Stimulated activated CD4-positive, alpha-beta T cell treated with anti-CD3 and anti-CD28 coated beads, TNF-alpha, amount 100 ng/mL, for 1 hour (primary cell): ENCODE measurements at places on chromosomes 6 and 20.
A peak's percentile ranks its signal among the peaks of the same experiment; 100 is the strongest.

GRCh38 chr6:47238456-47238995 lies 71.2 kb downstream of the TNFRSF21 start:
- no peak for DNase-seq

- no peak for DNase-seq
Observed at GRCh38 chr6:30067460-30068139, 602 bp downstream of the PPP1R11 start.

GRCh38 chr6:146355521-146356100 lies 188.0 kb upstream of the RAB32 start:
- DNase-seq, result no peak

GRCh38 chr20:63093966-63094766 lies 87.4 kb upstream of the BHLHE23 start:
- DNase-seq, result no peak

- no peak for DNase-seq
Observed at GRCh38 chr6:4942673-4943009, 61.2 kb downstream of the RPP40 start.

GRCh38 chr6:134379599-134379998 lies 61.7 kb upstream of the SGK1 start:
- DNase-seq, result no peak

- DNase-seq, result no peak
Observed at GRCh38 chr6:130222775-130223174, at the start of gene SAMD3. Gene SAMD3, minus strand, starts transcription at chr6:130222951. Its CDS starts 7,678 bp downstream, at chr6:130215273.

DNA sequence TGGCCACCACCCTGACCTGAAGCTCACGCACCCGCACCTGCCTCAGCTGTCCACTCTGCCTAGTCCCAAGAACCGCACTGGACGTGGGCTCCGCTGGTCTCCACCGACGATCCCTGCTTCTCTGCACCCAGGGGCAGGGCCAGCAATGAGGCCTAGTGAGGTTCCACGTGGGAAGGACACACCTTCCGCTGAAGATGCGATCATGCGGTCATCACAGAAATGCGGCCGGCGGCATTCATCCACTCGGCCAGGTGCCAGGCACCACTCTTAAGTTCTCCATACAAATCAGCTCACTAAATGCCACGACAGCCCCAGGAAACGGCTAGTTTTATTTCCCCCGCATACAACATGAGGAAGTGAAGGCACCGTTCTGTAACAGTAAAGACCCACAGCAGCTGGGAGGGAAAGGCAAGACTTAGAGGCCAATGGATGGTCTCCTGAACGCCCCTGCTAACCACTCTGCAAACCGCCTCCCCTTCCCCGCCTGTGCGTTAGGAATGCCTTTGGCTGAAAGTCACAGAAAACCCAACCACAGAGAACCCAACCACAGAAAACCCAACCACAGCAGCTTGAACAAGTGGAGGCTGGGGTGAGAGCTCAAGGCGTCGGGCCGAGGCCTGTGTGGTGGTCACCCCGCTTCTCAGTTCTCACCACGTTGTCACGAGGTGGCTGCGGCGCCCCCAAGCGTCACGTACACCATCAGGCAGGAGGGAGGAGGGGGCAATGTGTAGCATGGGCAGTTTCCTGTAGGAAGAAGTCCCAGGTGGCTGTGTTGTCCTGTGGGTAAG lies 204.4 kb downstream of the TAF4 start:
- no peak for DNase-seq

- DNase-seq, result peak; percentile 41
Observed at GRCh38 chr6:36682328-36683144, 4.0 kb downstream of the CDKN1A start.

DNA sequence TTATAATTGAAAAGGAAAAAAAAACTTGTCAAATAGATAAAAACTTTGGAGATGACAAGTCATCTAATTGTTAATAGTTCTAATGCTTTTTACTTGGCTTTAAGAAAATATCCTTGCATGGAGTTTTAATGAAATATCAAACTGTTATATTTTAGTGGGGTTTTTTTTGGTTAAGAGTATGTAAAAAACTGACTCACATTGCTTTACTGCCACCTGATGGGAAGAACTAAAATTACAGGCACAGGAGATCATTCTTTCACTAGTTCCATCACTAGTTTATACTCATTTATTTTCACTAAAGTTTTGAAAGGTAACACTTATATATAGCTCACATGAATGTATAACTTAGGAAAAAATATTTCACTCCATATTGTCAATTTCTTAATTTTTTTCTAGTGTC lies 309.1 kb downstream of the LMBRD1 start:
- no peak for DNase-seq

DNA sequence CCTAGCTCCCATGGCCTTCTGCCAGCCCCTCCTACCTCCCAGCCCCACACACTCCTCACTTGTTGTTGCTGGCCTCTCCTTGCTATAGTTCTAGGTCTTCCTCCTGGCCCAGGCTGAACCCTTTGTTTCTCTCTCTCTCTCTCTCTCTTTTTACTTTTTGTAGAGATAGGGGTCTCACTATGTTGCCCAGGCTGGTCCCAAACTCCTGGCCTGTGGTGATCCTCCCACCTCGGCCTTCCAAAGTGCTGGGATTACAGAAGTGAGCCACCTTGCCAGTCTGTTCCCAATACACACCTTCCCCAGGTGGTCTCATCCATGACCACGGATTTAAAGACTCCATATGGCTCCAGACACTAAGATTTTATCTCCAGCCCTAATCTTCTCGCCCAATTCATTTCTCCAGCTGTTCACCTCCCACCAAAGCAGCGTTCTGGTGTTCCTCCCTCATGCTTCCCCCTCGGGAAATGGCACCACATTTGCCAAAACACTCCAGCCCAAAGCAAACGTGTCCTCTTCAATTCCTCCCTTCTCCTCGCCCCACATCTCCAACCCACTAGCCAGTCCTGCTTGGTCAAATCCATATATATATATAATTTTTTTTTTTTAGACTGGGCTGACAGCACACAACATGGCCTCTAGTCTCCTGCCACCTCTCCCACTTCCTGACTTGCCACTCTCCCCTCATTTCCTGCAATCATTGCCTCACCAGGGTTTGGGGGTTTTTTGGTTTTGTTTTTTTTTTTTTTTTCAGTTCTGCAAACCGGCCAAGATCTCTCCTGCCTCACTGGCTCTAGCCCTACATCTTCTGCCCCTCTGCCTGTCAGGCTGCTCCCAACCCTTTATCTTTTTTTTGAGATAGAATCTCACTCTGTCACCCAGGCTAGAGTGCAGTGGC lies 104.4 kb downstream of the NCR2 start:
- DNase-seq, result no peak

DNA sequence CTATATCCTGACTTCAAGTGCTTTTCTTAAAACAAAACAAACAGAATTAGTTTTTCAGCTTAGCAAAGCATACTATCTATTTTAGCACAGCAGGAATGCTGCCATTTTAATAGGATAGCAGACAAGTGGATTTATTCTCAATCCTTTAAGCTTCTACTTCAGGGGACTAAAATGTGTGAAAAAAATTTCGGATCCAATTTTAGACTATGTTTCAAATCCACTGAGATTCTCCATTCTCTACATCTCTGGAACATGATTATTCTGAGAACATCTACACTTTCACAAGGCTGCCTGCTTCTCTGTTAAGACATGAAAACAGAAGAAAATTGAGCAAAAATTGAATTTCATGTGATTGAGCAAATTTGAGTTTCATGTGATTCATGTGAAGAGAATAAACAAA lies 1321.3 kb downstream of the HACE1 start:
- DNase-seq, result no peak

GRCh38 chr6:113739041-113739655 lies 118.0 kb upstream of the MARCKS start:
- no peak for DNase-seq

DNA sequence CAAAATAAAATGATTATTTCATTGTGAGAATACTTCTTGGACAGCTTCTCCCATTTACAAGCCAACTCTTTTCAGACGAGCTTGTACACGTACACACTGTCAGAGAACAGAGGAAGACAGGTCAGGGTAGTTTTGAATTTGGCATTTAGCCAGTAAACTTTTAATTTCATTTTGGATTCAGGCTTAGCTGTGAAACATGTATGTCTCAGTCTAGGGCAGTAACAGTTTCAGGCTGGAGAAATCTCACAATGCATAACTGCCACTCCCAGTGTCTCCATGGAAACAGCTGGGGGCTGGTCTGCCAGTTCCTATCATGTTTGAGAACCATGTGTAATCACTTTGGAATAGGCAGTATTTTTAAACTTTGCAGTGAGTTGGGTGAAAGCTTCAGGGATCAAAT lies 22.0 kb upstream of the QKI start:
- DNase-seq, result no peak

DNA sequence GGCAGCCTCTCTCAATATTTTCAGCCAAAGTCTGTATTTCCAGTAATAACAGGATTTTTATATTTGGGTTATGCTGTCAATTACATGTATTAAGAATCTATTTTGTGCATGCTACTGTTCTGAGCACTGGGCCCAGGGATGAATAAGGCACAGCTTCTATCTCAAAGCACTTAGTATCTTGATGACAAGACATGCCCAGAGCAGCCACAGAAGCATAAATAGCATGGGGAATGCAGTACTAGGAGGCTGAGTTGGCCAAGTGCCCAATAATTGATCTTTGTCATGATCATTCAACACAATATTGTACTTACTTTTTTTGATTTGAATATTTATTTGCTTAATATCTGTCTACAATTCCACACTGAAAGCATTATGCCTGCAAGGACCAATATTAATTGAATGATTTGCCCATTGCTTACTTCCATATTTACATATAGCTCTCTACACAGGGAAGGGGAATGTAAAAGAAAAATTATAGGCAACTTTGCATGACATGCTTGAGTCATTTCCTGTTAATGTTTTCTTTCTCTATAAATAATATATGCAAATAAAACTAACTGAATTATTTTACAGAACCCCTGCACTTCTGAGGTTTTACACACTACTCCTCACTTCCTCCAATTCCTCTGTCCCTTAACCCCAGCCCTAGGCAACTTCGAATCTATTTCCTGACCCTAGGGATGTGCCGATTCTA lies 298.9 kb upstream of the BMP2 start:
- DNase-seq, result no peak

DNA sequence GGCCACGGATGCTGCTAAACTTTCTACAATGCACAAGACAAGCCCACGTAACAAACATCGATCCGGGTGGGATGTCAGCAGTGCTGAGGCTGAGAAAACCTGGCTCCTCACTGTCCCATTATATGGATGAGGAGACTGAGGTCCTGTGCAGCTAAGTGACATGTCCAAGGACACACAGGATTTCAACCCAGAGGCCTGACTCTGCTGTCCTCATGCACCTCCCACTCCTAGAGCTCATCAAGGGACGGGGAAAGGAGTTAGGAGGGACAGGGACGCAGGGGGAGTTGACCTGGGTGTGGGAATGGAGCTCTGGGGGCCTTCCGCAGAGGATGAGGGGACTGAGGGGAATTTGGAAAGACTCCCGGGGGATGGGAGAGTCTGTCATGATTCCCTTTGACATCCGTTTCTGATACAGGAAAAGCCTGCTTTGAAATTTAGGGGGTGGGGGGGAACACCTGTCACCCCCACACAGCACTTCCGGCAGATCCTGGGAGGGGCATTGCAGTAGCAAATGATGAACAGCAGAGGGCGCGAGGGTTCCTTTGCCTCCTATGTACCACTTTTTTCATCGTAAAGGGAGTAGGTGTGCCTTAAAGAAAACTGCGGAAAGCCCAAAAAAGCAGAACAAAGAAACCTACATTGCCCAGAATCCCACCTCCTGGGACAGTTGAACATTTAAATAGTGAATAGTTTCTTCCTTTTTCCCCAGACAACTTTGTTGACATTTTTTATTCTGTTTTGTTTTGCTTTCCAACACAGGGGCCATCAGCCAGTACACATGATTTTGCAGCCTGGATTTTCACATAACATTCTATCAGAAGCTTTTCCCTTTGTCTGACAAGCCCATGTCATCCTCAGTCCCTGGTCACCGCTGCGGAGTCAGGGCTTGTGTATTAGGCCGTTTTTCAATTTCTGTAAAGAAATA lies 48.6 kb downstream of the SLC2A10 start:
- DNase-seq, result peak; percentile 22

DNA sequence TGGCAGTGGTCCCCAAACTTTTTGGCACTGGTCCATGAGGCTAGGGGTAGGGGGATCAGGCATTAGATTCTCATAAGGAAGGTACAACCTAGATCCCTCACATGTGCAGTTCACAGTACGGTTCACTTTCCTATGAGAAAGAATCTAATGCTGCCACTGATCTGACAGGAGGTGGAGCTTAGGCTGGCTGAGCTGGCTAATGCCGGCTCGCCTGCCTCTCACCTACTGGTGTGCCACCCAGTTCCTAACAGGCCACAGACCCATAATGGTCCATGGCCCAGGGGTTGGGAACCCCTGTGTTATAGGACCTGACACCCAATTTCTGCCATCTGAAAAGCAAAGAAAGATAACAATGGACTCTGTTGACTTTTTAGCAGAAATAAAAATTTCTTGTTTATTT lies 199.6 kb downstream of the GMPR start:
- DNase-seq, result no peak

- DNase-seq, result no peak
Observed at GRCh38 chr20:1805161-1805581, 90.0 kb upstream of the SIRPA start.

DNA sequence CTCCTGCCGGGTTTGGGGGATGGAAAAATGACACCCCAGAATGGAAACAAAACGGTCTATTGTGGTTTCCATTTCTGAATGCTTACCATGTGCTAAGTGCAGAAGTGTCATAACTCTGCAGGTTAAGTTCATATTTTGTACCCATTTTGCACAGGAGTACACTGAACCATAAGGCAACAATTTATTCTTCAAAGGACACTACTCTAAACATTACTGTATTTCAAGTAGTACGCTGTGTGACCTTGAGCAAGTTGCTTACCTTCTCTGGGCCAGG lies 9.8 kb upstream of the ID1 start:
- DNase-seq, result no peak

- no peak for DNase-seq
Observed at GRCh38 chr20:6680441-6680840, 87.0 kb upstream of the BMP2 start.

GRCh38 chr6:137707590-137708360 lies 159.3 kb upstream of the TNFAIP3 start:
- DNase-seq, result peak; percentile 57

DNA sequence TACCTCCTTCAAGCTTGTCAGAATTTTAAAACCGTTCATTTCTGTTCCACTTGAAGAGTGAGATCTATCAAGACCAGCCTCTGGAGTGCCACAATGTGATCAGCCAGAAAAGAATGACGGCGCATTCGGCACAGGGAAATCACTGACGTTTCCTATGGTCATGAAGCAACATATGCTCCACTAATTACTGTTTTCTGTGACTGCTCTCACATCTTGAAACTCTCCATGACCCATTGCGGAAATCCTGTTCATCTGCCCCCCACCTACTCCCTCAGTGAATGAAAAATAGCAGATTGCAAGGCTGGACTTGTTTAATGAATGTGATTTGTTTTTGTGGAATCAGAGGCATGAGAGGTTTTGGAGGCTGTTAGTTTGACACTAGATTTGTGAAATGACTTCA lies 53.2 kb downstream of the SAMD5 start:
- DNase-seq, result no peak

DNA sequence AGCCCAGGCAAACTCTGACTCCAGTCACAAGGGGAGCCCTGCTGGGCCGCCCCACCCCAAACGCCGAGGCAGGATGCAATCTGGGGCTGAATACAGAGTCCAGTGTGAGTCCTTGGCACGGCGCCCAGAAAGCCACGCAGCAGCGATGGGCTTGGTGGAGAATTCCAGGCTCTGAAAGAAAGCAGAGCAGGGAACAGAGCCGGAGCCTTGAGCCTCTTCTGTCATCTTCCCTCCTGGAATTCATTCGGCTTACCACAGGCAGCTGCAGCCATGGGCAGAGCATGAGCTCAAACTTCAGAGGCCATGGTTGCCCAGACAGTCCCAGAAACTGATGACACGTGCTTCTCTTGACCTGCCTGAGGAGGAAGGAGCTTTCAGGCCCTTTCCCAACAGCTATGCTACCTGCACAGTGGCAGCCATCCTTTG lies 441.1 kb upstream of the JARID2 start:
- DNase-seq, result no peak
